ENCODE measurements at places on chromosomes 12 and 14.
A peak's percentile ranks its signal among the peaks of the same experiment; 100 is the strongest.

- peak; percentile 83 for DNase-seq
Measured at GRCh38 chr12:110079477-110080400, 31.4 kb upstream of the C12orf76 start.

DNA sequence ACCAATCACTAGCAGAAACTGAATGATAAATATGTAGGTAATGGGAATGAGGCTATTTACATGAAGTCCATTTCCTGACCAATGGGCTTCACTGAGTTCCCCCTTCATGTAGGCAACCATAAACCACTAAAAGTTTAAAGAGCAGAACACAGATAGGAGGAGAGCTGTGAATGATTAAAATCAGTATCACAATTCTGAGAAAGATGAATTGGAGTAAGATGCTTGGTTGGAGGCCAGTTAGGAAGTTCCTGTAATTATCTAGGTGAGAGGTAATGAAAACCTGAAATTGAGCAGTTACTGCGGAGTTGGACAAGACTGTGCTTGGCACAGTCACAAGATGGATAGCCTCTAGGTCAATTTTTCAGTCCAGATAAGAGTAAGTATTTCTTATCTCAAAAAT is 56.6 kb downstream of the GALNT4 start:
- DNase-seq: no peak

DNA sequence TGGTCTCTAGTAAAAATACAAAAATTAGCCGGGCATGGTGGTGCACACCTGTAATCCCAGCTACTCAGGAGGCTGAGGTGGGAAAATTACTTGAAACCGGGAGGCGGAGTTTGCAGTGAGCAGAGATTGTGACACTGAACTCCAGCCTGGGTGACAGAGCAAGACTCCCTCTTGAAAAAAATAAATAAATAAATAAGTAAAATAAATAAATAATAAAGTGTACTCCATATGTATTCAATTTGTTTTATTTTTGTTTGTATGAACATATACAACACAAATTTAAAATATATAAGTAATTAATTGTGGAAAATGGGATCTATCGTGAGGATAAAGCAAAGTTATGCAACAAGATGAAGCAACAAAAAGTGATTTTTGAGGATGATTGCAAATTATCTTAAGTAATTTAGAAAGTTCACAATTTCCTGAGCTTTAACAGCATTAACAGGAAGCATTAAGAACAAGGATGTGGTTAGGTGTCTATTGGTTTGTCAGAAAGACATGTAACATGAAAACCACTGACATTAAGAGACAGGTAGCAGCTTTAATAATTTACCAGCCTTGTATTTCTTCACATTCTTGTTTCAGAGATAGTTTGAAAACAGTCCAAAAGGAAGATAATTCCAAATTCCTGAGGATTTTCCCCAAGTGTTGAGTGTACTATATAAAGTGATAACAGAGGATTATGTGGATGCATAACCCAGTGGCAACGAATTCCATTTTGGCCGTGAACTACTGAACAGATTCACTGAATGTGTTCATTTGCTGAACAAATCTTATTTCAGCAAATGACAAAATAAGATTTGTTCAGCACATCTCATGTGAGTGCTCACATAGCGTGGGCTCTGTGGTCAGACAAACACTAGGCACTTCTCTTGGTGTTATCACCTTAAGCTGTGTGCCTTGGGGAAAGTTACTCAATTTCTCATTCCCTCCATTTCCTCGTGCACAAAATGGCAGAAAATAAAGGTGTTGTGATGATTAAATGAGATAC is 68.6 kb upstream of the RESF1 start:
- DNase-seq: peak; percentile 7

DNA sequence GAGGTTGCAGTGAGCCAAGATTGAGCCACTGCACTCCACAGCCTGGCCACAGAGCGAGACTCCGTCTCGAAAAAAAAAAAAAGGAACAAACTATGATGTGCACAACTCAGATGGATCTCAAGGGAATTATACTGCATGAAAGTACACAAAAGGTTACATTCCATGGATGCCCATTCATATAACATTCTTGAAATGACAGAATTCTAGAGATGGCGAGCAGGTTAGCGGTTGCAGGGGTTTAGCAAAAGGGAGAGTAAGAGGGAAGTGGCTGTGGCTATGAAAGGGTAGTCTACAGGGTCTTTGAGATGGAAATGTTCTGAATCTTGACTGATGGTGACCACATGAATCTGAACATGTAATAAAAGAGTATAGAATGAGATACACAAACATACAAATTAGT is 49.7 kb downstream of the CKB start:
- no peak for DNase-seq

- no peak for DNase-seq
Measured at GRCh38 chr14:38389681-38390080, 133.8 kb upstream of the CLEC14A start.

DNA sequence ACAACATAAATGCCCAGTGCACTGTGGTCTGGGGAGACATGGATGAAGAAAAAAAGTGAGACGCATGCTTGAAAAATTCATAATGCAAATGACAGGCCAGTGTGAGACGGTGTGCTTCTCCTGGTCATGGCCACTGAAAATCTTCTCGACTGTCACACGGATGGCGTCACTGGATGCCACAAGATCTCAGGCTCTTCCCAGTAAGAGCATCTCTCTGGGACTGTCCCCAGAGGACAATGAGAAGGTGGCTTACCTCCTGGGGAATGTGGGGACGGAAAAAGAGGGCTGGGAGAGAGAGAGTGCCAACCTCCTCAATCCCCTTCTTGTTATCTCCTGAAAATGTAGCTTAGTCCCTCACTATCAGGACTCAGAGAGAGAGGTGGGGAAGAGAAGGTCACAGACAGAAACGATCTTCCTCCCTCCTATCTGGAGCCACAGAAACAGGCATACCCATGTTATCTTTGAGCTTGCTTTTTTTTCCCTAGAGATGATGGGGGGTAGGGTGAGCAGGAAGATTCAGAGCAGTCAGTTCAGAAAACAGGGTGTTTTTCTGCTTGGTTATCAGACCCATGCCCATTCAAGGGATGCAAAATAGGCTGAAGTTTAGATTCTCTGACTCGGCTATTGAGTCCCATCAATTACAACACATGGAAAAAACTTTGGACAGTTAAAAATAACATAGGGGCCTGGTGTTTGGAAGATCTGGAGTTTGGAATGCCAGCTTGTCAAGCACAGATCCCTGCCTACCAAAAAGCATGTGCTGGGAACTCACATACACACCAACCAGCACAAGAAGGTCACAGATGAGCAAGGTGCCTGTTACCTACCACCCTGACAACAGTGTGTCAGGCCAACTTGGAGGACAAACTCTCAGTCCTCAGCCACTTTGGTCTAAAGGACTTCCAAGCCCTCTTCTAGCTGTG is 24.2 kb downstream of the DPF3 start:
- DNase-seq: no peak

DNA sequence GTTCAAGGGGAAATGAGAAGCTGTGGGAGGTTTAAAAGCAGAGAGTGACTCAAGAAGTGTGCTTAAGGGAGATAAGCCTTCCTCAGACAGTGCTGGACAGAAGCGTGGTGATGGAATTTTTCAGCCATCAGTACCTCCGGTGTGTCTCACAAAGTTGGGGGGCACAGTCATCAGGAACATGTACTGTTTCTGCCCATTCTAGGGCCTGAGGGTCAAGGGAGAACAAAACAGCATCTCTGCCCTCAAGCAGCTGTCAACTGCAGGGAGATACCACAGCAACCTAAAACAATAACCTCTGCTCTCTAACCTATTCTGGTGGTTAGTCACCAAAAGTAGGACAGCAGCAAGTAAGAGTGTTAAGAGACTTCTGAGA is 2.0 kb upstream of the STON2 start:
- no peak for DNase-seq

GRCh38 chr14:45212231-45212630 is 40.8 kb downstream of the MIS18BP1 start:
- no peak for DNase-seq

- no peak for DNase-seq
Measured at GRCh38 chr14:70714055-70714550, 72.4 kb downstream of the TTC9 start.

DNA sequence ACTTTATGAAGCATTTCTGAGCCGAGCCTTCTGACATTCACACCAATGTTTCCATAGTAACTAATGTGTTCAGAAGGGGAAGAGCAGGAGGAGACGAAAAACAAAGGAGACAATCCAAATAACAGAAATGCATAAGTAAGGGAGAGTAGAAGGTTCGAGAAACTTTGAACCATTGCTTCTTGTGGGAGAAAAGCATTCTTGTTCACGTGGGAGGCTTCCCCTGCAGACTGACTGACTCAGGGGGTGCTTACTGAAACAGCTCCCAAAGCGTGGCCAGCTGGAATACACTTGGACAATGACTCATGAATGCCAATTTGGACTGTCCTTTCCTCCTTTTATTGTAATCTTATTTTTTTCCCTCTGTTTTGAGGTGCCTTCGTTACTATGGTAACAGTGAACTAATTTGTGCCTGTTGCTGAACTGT is 73.9 kb downstream of the NEDD1 start:
- no peak for DNase-seq

GRCh38 chr14:90665321-90666000 is 150.8 kb downstream of the TTC7B start:
- DNase-seq: no peak

DNA sequence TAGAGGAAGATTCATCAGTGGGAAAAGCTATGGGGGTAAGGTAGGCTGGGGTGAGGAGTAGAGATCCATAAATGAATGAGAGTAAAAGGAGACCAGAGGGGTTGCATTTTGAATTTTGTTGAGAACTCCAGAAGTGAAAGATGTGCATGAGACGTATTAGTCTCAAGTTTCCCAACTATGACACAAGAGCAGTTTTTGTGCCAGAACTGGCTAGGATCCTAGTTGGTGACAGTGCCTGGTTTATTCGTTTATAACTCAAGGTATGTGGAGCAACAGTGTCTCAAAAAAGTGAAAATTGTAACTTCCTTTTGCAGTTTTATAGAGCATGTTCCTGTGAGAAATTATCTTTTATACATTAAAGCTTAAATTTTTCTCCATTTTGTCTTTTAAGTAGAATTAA is 377.0 kb downstream of the NPAS3 start:
- DNase-seq: no peak

DNA sequence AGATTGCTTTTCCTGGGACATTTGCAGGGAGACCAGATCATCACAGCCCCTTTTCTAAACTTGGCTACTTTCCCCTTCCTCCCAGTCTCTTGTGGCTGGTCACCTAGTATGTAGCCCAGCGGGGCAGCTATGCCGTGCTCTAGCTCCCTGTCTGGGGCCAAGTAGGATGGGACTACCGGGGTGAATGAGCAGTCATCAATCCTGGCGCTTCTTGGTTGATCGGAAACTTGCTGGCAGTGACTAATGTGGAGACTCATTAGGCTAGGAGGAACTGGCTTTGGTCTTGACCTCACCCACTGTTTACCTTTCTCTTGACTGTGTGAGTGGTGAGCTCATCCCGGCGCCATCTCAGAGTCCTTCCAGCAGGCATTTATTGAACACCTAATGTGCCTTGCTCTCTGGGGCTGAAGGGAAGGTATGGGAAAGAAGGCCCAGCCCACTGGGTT is 15.9 kb downstream of the PLEKHG3 start:
- DNase-seq: no peak

- no peak for DNase-seq
Measured at GRCh38 chr14:56569174-56569573, 10.4 kb upstream of the TMEM260 start.

GRCh38 chr14:100439781-100440180 is 116.6 kb downstream of the SLC25A47 start:
- DNase-seq: no peak

DNA sequence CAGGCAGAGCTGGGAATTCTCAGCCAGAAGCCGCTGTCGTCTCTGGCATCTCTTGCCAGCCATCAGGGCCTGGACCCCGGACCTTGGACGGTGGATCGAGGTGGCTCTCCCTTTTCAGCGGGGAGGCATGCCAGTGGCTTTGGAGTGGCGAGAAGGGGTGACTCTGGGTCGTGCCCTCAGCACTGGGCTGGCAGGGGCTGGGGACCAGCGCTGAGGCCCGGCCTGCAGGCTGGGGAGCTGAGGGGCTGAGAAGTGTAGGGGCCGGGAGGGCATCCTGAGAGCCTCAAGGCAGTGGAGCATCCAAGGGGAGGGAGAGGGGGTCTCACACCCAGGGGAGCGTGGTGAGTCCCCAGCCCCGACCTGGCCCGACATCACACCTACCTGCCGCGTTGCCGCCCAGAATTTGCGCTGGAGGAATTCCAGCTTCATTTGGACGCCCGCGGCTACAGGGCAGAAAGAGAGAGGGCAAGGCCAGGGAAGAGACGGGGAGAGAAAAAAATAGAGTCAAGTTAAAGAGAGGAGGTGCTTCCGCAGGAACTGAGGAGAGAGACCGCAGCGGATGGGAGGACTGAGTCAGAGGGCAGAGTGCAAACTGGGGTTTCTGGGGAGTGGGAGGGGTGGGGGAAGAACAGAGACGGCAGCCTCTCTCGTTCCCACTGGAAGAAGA is 9.0 kb upstream of the LRTM2 start:
- DNase-seq: peak; percentile 20

- no peak for DNase-seq
Measured at GRCh38 chr12:28941248-28941647, 207.8 kb upstream of the FAR2 start.

GRCh38 chr12:108720757-108721514 is 10.4 kb downstream of the CORO1C start:
- DNase-seq: no peak

GRCh38 chr12:78388461-78388860 is 476.1 kb upstream of the SYT1 start:
- DNase-seq: no peak

- peak; percentile 59 for DNase-seq
Measured at GRCh38 chr14:35366056-35366451, 38.5 kb downstream of the NFKBIA start.

DNA sequence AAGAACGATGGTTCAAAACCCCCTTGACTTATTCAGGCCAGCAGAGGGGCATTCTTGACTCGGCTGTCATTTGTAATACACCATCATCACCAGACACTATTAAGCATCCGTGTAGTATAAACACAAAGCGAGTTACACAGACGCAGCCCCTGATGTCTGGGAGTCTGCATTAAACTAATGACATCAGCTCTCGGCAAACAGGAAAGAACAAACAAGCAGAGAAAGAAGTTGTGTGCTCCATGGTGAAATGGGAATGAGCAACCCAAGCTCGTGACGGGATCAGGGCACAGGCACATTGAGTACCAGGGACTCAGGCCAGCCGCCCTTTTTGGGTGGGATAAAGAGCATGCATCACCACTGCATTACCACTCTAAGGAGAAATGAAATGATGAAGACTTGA is 460.1 kb downstream of the MED13L start:
- DNase-seq: no peak

- DNase-seq: no peak
Measured at GRCh38 chr14:52299692-52300278, 14.3 kb upstream of the PTGER2 start.

GRCh38 chr12:65204886-65205525 is 35.6 kb downstream of the LEMD3 start:
- no peak for DNase-seq

- no peak for DNase-seq
Measured at GRCh38 chr12:107247650-107248049, 154.3 kb upstream of the CRY1 start.

- DNase-seq: no peak
Measured at GRCh38 chr14:36935976-36936678, 236.3 kb downstream of the SLC25A21 start.

GRCh38 chr14:32703183-32703621 is 235.5 kb upstream of the NPAS3 start:
- DNase-seq: no peak

- DNase-seq: peak; percentile 11
Measured at GRCh38 chr14:24270537-24271133, 762 bp downstream of the RABGGTA start.
